ENCODE measurements at places on chromosomes 16 and 17.

DNA sequence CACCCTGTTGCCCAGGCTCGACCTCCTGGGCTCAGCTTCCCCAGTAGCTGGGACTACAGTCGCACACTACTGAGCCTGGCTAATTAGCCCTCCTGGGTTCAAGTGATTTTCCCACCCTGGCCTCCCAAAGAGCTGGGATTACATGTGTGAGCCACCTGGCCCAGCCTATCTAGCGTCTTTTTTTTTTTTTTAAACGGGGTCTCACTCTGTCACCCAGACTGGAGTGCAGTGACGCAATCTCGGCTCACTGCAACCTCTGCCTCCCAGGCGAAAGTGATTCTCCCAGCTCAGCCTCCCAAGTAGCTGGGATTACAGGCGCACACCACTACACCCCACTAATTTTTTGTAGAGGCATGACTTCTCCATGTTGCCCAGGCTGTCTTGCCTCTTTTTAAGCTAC lies 33.3 kb downstream of the GLG1 start:
- DNase-seq: no peak
- H3K27me3 ChIP-seq: no peaks in the 10 kb centered on the region
- no peak overlapping the region for H3K27ac ChIP-seq
- no peak overlapping the region for H3K4me3 ChIP-seq

- no peaks in the 10 kb centered on the region for H3K27me3 ChIP-seq
- no peaks in the 10 kb centered on the region for H3K36me3 ChIP-seq
- H3K27ac ChIP-seq: no peak overlapping the region
- no peak overlapping the region for H3K4me3 ChIP-seq
Measured at GRCh38 chr17:65595071-65595656, 33.7 kb upstream of the AXIN2 start.

- H3K36me3 ChIP-seq: peaks cover 39% of the 10 kb centered on the region
- H3K4me3 ChIP-seq: no peak overlapping the region
- no peaks in the 10 kb centered on the region for H3K27me3 ChIP-seq
- no peak for DNase-seq
Measured at GRCh38 chr16:15830832-15831451, 25.9 kb downstream of the MYH11 start.

DNA sequence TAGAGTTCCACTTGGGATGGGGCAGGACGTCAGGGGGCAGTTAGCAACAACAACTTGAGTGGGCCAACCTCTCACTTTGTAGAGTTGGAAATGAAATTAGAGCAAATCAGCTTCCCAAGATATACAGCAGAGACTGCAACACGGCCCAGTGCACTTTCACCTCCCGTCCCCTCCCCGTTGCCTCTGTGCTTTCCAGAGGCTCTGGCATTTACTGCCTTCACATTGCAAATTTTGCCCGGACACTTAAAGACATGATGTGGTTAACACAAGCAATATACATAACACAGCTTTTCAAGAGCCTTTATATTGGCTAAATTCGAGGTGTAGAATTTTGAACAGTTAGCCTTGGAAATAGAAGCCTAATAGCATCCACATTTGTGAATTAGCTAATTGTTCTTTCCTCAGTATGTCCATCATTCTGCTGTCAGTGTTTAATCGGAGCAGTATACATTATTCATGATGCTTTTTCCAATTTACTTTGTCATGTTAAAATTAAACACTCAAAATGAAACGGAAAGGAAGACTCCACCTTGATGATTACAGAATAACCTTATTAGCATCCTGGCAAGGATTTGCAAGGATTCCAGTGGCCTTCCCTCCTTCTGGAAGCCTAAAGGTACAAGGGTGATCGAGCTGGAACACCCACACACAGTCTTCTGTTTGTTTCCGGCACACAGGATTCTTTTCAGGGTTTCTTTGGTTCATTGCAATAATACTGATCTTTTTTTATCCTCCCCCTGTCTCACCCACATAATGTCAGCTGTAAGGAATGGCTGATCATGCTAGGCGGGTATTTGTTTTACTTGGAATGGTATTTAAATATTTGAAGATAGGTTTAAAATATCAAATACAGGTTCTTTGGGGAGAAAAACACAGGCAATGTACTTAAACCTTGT lies 190.9 kb upstream of the CACNG5 start:
- H3K27ac ChIP-seq: peak overlapping the region; percentile 5
- H3K36me3 ChIP-seq: no peaks in the 10 kb centered on the region
- no peak for DNase-seq
- no peaks in the 10 kb centered on the region for H3K27me3 ChIP-seq

GRCh38 chr16:7755347-7755882 lies 422.8 kb downstream of the RBFOX1 start:
- H3K36me3 ChIP-seq: no peaks in the 10 kb centered on the region
- H3K4me1 ChIP-seq: no peaks in the 10 kb centered on the region
- H3K27me3 ChIP-seq: no peaks in the 10 kb centered on the region
- no peak overlapping the region for H3K27ac ChIP-seq

DNA sequence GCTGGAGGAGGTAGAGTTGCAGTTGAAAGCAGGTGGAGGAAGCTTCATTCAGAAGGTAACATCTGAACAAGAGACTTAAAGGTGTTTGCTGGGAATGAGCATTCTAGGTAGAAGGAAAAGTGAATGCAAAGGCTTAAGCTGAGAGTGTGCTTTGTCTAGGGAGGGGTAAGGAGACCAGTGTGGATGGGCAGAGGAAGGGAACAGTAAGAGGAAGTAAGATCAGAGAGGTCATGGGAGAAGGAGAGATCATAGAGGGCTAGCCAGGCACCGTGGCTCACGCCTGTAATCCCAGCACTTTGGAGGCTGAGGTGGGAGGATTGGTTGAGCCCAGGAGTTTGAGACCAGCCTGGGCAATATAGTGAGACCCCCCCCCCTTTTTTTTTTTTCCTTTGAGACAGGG lies 3.3 kb downstream of the STX4 start:
- H3K4me3 ChIP-seq: no peak overlapping the region
- no peak overlapping the region for H3K27ac ChIP-seq
- H3K27me3 ChIP-seq: no peaks in the 10 kb centered on the region
- H3K4me1 ChIP-seq: peaks cover 11% of the 10 kb centered on the region

- peak overlapping the region; percentile 99 for H3K27ac ChIP-seq
- H3K4me3 ChIP-seq: peak overlapping the region; percentile 87
- DNase-seq: no peak
- no peaks in the 10 kb centered on the region for H3K36me3 ChIP-seq
- H3K27me3 ChIP-seq: no peaks in the 10 kb centered on the region
Measured at GRCh38 chr16:24539850-24540601, 660 bp downstream of the RBBP6 start.

DNA sequence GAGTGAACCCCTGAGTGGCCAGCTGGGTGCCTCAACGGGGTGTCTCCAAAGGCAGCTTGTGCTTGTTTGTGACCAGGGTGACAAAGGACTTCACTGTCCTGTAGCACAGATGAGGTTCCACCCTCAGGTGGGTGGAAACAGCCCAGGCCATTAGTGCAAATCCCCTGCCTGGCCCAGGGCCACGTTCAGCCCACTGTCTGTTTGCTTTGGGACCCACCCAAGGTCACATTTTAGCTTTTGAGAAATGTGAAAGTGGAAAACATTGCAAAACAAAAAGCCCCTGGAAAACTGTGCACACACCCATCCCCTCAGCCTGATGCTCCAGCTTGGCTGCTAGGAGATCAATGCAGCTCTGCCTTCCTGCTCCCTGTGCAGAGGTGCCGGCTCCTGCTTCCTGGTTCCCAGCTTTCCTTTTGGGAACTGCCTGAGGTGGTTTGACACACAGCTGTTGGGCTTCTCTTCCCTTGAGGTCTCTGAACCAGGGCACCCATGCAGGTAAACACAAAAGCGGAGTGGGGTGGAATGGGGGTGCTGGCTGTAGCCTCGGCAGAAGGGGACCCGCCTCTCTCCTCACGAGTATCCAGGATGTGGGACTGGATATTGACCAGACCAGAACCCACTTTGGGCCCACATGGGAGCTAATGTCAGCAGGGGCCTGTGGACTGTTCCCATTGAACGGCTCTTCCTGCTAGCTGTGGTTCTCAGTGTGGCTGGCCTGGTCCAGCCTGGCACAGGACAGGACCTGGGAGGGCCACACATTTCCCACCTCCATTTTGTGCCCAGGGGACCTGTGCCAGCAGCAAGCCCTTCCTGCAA lies 7.9 kb upstream of the SPHK1 start:
- no peaks in the 10 kb centered on the region for H3K27me3 ChIP-seq
- H3K27ac ChIP-seq: no peak overlapping the region
- H3K4me1 ChIP-seq: no peaks in the 10 kb centered on the region
- DNase-seq: no peak

GRCh38 chr17:15955793-15956541 lies 11.0 kb downstream of the ADORA2B start:
- no peak overlapping the region for H3K27ac ChIP-seq
- H3K36me3 ChIP-seq: no peaks in the 10 kb centered on the region
- H3K4me3 ChIP-seq: no peak overlapping the region
- H3K27me3 ChIP-seq: no peaks in the 10 kb centered on the region
- DNase-seq: no peak
- no peaks in the 10 kb centered on the region for H3K4me1 ChIP-seq

DNA sequence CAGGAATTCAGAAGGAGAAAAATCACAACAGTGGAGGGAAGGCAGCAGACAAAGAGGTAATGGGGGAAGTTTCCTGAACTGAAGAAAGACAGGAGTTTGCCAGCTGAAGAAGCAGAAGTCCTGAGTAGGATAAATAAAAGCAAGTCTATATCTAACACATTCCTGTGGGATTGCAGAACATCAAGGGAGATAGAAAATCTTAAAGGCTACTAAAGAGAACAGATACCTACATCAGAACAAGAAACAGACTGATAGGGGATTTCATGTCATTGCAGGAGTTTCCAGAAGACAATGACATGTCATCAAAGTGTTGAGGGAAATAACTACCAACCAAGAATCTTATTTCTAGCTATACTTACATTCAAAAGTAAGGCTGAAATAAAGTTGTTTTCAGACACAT lies 21.3 kb upstream of the CRYBA1 start:
- H3K4me3 ChIP-seq: no peak overlapping the region
- H3K27ac ChIP-seq: no peak overlapping the region
- H3K4me1 ChIP-seq: no peaks in the 10 kb centered on the region
- no peaks in the 10 kb centered on the region for H3K27me3 ChIP-seq

DNA sequence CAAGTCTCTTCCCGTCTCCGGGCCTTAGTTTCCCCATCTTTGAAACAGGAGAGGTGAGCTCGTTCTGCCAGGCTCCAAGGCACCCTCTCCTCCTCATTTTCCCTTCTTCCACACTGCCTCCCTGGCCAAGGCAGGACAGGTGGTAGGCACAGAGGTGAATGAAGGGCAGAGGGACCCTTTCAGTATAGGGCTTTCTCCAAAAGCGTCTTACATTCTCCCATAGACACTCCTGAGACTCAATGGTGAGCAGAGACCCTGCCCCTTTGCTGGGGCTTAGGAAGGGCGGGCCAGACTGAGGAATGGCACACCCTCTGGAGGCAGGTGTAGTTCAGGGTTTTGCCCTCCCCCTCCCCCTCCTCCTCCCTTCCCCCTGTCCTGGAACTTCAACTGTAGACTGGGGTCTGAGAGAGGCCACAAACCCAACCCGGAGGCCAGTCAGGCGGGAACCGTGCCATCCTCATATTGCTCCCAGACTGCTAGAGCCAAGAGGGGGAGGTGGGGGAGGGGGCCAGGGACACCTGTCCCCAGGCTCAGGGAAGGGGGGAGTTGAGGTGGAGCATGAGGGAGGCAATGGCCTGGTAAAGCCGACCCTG lies 1.9 kb downstream of the PLEKHH3 start:
- H3K27ac ChIP-seq: peak overlapping the region; percentile 96
- peaks cover 41% of the 10 kb centered on the region for H3K4me1 ChIP-seq
- no peak for DNase-seq
- peak overlapping the region; percentile 93 for H3K4me3 ChIP-seq
- H3K36me3 ChIP-seq: peaks cover 32% of the 10 kb centered on the region

DNA sequence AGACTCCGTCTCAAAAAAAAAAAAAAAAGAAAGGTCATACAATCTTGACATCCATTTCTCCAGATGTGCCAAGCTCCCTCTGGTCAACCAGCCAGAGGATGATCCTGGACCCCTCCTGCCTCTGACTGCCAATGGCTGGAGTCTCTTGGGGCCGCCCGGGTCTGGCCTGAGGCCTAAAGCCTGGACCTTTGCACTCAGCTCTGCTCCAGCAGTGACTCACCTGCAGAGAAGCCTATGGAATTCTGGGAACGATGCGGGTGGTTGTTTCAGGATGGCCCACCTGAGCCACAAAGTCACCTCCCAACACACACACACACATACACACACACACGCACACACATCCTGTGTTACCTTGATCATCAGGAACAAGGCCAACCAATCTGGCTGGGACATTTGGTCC lies 64.0 kb upstream of the DNAH17 start:
- no peak overlapping the region for H3K4me3 ChIP-seq
- H3K27me3 ChIP-seq: no peaks in the 10 kb centered on the region
- no peak overlapping the region for H3K27ac ChIP-seq
- peaks cover 3% of the 10 kb centered on the region for H3K4me1 ChIP-seq
- DNase-seq: no peak
- no peaks in the 10 kb centered on the region for H3K36me3 ChIP-seq

DNA sequence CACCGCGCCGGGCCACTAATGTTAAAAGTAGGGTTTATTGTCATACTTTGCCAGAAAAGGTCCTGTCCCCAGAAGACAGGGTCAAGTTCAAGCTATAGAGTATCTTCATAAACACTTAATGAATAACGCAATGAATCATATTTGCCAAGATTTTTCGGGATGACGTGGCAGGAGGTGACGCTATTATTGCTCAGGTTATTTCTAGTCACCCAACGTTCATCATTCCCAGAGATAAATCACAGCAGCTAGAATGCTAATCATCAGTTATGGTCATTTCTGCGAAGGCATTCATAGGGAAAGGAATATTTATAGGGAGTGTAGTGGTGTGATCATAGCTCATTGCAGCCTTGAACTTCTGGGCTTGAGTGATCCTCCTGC lies 2.0 kb downstream of the TMC5 start:
- no peak for DNase-seq
- H3K4me1 ChIP-seq: no peaks in the 10 kb centered on the region
- no peaks in the 10 kb centered on the region for H3K27me3 ChIP-seq
- no peaks in the 10 kb centered on the region for H3K36me3 ChIP-seq
- no peak overlapping the region for H3K4me3 ChIP-seq

DNA sequence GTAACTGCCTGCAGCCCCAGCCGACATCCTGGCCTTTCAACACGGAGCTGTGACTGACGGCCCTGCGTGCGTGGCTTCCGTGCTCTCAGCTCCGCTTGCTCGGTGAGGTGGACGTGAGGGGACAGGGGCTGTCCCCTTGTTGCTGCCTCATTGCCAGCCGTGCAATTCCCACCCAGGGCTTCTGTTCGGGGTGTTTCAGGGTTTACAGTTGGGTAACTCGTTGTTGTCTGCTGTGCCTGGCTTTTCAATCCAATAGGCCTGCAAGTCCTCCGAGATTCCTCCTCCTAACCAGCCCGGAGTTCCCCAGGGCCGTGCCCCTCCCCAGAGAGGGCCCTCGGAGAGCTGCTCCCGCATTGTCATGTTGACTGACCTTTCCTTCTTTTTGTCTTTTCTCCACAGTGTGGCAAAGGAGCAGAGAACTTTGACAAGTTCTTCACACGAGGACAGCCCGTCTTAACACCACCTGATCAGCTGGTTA lies 31.4 kb upstream of the CACNG5 start:
- H3K27me3 ChIP-seq: no peaks in the 10 kb centered on the region
- H3K4me1 ChIP-seq: no peaks in the 10 kb centered on the region
- no peak overlapping the region for H3K27ac ChIP-seq
- no peak for DNase-seq
- no peaks in the 10 kb centered on the region for H3K36me3 ChIP-seq

Data from thoracic aorta (tissue), 2 donors.